ENCODE measurements at places on chromosomes 4 and X.

- no peak for DNase-seq
These were observed 28.4 kb downstream of the CXCL1 start for GRCh38 chr4:73897380-73898136.

GRCh38 chrX:100341142-100341510, 68.9 kb downstream of the PCDH19 start:
- DNase-seq: no peak

DNA sequence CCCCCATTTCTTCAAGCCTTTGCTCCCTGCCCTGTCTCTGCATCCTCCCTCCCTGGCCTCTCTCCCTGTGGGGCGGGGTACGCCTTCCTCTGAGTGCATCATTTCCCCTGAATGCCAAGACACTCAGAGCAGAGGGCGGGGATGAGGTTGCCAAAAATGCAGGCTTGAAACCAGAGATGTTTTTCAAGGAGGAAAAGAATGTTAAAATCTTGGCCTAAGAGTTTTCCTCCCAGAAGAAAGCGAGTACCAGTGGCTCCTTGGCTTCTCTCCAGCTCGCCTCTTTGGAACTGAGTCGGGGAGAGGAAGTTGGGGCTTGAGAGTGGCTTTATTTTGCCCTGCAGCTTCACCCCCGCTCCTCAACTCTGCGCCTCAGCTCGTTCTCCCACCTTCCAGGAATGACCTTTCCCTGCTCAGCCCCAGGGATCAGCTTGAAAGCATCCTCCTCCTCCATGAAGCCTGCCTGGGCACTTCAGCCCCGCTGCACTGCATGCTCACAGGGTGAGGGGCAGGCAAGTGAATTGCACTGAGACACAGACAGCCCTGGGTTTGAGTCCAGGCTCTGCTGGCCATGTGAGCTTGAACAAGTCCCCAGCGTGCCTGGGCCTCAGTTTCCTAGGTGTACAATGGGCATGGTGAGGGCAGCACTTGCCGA, 57.5 kb upstream of the SORCS2 start:
- DNase-seq: no peak

DNA sequence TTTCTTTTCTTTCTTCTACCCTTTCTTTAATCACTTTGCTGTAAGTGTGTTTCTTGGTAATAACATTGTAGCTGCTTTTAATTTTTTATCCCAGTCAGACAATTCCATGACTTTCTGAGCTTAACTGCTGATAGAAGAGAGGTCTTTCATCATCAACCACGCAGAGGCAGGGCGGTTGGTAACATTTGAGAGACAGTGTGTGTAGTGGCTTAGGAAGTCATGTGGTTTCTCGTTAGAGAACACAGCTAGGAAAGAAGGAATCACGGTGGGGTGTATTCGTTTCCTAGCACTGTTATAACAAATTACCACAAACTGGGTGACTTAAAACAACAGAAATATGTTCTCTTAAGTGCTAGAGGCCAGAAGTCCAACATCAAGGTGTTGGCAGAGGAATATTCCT, 11.5 kb downstream of the PRPS2 start:
- no peak for DNase-seq

DNA sequence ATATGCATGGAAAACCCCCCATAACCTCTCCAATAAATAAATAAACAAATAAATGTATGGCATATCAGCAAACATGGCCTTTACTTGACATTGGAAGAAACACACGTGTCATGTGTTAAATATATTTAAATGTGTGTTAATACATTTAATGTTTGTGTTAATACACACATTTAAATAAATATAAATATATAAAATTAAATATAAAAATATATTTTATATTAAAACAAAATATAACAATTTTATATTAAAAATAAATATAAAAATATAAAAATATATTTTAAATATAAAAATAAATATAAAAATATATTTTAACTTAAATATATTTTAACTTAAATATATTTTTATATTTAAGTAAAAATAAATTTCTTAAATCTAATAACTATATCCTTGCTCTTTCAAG, 187.6 kb upstream of the CXXC4 start:
- no peak for DNase-seq

- no peak for DNase-seq
These were observed 137.9 kb downstream of the SLC7A11 start for GRCh38 chr4:138104284-138104680.

- DNase-seq: no peak
These were observed 99.8 kb upstream of the GATB start for GRCh38 chr4:151860561-151861093.
